ENCODE measurements at places on chromosomes 12 and 14. TPM values are rescaled to one million over a fixed set of nuclear protein-coding genes. Genes with fewer than 3 reads are reported as not detected.

DNA sequence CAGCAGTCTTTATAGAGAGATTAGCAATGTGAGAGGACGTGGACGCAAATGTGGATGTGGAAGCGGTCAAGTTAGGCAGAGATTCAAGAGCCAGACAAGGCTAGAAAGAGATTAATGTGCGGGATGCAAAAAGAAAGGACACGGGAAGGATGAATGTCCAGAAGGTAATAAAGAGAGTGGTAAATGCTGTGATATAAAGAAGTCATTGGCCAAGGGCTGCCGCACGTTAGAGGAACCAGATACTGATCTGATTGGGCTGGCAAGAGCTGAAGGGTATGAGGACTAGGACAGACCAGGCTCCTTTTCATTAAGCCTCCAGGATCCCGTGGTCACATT is 59.5 kb downstream of the DHRS2 start:
- DNase-seq = no peak

Gene FITM1
- total RNA-seq = 0.26 TPM

Gene C12orf56
- total RNA-seq = not detected

DNA sequence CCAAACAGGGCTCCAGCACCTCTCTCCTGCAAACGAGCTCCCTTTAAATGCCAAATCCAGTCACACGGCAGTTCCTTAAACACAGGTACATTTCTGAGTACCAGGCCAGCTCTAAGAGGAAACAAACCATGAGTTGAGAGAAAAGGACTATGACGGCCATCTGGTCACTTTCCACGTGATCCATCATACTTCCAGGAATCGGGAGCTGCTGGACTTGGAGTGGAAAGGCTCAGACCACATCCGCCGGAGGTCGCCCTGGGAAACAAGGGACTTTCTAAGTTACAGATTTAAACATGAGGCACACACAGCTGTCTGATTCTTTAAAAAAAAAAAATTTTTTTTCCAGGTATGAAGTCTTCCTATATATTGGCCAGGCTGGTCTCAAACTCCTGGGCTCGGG is 39.2 kb downstream of the ACADS start:
- DNase-seq = no peak

GRCh38 chr12:8033153-8034044 is 883 bp downstream of the FOXJ2 start:
- DNase-seq = peak; percentile 82

- no peak for DNase-seq
Observed at GRCh38 chr12:119198440-119198839, 19.7 kb downstream of the HSPB8 start.

Gene PRPH
- total RNA-seq = not detected

DNA sequence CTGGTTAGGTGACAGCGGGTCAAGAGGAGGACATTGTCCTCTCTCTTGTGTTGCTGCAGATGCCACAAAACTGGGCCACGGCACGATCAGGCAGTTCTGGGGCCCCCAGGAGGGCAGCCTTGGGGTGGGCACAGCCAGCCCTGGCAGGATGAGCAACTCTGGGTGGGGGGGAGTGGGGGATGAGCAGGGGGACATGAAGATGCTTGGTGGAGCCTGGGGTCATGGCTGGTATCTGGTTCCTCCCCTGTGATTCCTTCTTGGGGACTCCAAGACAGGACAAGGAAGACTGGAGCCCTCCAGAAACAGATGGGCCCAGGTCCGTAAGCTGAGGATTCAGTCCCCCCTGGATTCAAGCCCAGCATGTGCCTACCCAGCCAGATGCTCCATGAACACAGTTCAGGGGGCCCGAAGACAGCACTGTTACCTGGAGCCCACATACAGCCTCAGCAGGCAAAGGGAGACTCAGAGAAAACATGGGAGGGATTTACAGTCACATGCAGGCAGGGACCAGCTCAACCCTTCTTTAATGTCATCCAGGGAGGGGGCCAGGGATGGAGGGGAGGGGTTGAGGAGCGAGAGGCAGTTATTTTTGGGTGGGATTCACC is 10.4 kb downstream of the SERPINA1 start:
- DNase-seq = no peak

GRCh38 chr14:50529288-50530179 is 2.8 kb downstream of the MAP4K5 start:
- no peak for DNase-seq

DNA sequence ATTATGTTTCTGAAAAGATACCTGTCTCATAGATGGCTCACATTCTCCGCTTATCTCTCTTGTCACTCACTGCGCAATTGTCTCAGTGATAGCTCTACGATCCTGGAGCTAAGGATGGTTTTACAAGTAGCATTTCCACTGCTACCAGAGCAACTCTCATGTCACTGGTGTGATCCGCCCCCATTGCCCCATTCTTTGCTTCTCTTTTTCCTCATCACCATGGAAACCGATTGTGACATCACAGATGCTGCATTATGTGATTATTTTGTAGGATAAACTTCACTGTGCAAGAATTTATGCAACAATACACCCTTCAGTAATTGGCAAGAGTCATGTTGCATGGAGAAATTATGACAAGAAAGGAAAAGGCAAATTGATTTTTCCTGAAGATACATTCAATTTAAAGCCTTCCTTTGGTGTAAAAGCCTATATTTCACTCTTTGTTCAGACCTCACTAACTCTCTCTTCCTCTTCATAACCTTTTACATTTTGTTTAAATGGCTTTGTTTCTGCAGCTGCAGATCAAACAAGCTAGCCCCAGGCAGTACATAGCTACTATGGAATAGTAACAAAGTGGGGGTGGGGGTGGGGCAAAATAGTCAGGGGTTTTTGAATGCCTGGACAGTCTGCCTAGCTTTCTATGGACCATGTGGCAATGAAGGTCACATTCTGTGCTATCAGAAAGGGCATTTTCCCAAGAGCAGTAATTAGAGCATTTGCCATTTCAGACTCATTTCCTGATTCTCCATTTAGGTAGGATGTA is 539.8 kb downstream of the NRXN3 start:
- DNase-seq = no peak

DNA sequence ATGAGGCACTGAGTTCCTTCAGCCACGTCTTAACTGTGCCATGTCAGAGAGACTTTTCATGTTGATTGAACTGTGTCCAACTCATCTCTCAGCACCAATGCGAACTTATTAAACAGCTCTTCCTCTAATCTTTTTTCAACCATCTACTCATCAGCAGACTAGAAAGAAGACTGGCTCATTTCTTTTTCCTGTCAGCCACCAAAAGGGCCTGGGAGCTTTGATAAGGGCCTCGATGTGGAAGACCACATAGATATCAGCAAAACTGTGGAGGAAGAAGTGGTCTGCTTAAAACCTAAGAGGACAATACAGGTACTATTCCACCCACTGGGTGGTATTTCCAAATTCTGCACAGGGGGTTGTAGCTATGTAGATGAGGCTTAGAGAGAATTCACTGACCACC is 3.6 kb upstream of the PLXNC1 start:
- DNase-seq = no peak

Gene KRT72
- not detected for total RNA-seq

- no peak for DNase-seq
Observed at GRCh38 chr12:62847709-62848108, 87.2 kb downstream of the PPM1H start.

Gene TSHR
- not detected for total RNA-seq

Gene EPYC
- total RNA-seq = not detected

Gene SYNDIG1L
- not detected for total RNA-seq

- DNase-seq = no peak
Observed at GRCh38 chr14:85528897-85529631, 880 bp upstream of the FLRT2 start.

DNA sequence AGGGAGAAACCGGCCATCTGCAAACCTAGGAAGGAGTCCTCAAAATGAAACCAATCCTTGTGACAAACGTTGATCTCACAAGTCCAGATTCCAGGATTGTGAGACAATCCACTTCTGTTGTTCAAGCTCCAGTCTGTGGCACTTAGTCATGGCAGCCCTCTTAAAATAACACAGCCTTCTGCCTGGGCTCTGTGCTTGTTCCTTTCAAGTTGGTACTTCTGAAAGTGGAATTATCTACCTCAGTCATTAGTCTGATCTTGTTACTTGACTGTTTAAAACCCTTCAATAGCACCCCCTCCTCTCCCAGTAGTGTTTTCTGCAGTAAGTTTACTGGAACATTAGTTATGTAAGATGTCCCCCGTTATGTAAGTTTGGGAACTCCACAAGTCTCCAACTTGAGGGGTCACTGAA is 111.0 kb upstream of the HIF1A start:
- DNase-seq = no peak
